Colonic mucosa (tissue), 4 donors: ENCODE measurements at places on chromosomes 5 and 9. TPM values are rescaled to one million over a fixed set of nuclear protein-coding genes. Genes with fewer than 3 reads are reported as not detected.

The GPR21 gene
- 0.35 TPM for total RNA-seq

The LCN10 gene
- total RNA-seq, result 3.3 TPM

GRCh38 chr5:57035955-57036354 lies 84.0 kb upstream of the MIER3 start:
- H3K4me1 ChIP-seq, result no peaks in the 10 kb centered on the region
- H3K27me3 ChIP-seq, result no peaks in the 10 kb centered on the region
- no peaks in the 10 kb centered on the region for H3K36me3 ChIP-seq
- H3K4me3 ChIP-seq, result no peak overlapping the region
- no peak overlapping the region for H3K27ac ChIP-seq
- no peak for DNase-seq

DNA sequence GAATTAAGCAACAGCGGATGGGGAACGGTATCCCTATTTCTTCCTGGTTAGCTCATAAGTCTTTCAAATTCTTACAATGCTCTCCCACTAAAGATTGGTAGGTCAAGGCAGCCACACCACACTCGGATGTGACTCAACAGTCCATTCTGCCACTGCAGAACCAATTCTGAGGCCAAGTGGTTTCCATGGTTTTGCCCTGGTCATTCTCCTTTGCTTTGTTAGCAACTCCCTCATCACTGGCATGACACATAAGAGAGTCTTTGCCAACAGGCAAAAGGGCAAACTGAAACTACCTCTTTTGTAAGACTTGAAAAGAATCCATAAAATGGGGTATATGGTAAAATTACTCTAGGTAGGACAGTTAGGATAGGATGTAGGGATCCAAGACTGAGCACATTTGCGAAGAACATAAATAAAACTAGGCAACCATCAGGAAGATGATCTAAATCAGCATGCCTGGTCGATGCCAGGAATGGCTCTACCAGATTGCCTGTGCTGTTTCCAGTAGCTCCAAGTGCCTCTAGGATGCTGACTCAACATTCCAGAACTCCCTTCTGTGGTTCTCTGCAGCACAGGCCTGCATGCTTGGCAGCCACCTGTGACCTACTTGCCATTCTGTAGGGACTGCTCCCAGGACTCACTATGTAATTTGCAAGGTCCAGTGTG lies 105.4 kb downstream of the DCP2 start:
- no peaks in the 10 kb centered on the region for H3K36me3 ChIP-seq
- no peak overlapping the region for H3K27ac ChIP-seq
- H3K4me3 ChIP-seq, result no peak overlapping the region
- H3K4me1 ChIP-seq, result no peaks in the 10 kb centered on the region
- H3K27me3 ChIP-seq, result no peaks in the 10 kb centered on the region

- DNase-seq, result no peak
- no peak overlapping the region for H3K4me3 ChIP-seq
- H3K27me3 ChIP-seq, result no peaks in the 10 kb centered on the region
- no peaks in the 10 kb centered on the region for H3K4me1 ChIP-seq
- no peak overlapping the region for H3K27ac ChIP-seq
- H3K36me3 ChIP-seq, result no peaks in the 10 kb centered on the region
Measured at GRCh38 chr9:27703216-27703980, 130.1 kb upstream of the C9orf72 start.

GRCh38 chr9:69295872-69296552 lies 29.0 kb upstream of the ENTREP1 start:
- no peak for DNase-seq
- no peak overlapping the region for H3K4me3 ChIP-seq
- H3K36me3 ChIP-seq, result no peaks in the 10 kb centered on the region
- H3K27ac ChIP-seq, result no peak overlapping the region
- H3K4me1 ChIP-seq, result no peaks in the 10 kb centered on the region
- no peaks in the 10 kb centered on the region for H3K27me3 ChIP-seq

GRCh38 chr5:14959399-14960119 lies 88.0 kb upstream of the ANKH start:
- no peaks in the 10 kb centered on the region for H3K4me1 ChIP-seq
- no peaks in the 10 kb centered on the region for H3K36me3 ChIP-seq
- H3K27ac ChIP-seq, result no peak overlapping the region
- no peaks in the 10 kb centered on the region for H3K27me3 ChIP-seq
- H3K4me3 ChIP-seq, result no peak overlapping the region
- no peak for DNase-seq

DNA sequence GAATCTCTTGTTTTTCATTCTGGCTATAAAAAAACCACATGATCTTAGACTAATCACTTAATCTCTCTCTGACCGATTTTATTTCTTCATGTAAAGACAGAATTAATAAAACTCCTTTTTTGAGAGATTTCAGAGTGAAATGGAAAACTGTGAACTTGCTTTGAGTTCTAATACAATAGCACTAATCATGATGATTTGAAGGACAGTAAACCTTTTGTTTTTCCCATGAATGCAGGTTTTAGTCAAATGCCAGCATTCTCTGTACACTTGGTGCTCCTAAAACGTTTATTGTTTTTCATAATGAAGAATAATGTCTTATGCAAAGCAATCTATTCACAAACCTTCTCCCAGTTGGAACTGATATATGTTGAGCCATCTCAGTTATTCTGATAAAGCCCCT lies 86.8 kb downstream of the SLC24A2 start:
- no peak for DNase-seq
- H3K4me1 ChIP-seq, result no peaks in the 10 kb centered on the region
- no peak overlapping the region for H3K4me3 ChIP-seq
- H3K27ac ChIP-seq, result no peak overlapping the region
- no peaks in the 10 kb centered on the region for H3K36me3 ChIP-seq
- no peaks in the 10 kb centered on the region for H3K27me3 ChIP-seq
